ENCODE measurements at places on chromosomes 2 and 18.

GRCh38 chr2:181143790-181144300, 163.4 kb downstream of the UBE2E3 start:
- no peak for DNase-seq

DNA sequence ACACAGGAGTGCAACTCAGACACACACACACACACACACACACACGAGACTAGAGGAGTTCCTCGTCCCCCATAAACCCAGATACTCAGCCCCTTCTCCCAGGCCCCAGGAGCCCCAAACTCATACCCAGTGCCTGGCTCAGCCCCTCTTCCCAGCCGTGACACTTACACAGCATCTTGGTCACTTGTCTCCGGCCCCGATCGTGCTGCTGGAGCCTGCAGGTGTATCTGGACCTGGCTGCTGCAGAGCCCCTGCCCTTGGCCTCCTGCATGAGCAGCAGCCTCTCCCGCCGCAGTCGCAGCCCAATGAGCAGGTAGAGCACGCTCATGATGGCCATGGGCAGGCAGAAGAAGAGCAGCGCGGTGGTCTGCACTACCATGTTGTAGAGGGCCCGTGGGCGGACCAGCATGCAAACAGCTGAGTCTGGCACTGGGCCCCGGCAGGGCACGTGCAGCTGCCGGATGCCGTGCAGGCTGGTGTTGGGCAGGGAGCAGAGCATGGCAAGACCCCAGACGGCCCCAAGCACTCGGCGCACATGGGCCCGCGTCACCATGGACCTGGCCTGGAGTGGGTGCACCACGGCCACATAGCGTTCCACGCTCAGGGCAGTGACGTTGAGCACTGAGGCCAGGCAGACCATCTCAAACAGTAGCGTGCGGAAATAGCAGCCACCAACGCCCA, 2.1 kb downstream of the NMUR1 start:
- DNase-seq, result no peak

DNA sequence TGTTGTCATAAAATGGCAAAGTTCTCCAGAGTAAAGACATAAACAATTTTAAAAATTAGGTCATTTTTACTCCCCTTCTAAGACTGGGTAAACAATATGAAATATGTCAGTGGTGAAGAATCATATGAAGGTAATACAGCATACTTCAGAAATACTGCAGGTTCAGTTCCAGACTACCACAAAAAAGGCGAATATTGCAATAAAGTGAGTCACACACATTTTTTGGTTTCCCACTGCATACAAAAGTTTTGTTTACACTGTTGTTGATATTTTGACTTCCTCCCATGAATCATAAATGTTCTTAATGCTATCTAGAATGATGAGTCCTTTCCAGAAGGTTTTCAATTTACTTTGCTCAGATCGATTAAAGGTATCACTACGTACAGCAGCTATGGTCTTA, 73.5 kb downstream of the SMC6 start:
- DNase-seq, result no peak

DNA sequence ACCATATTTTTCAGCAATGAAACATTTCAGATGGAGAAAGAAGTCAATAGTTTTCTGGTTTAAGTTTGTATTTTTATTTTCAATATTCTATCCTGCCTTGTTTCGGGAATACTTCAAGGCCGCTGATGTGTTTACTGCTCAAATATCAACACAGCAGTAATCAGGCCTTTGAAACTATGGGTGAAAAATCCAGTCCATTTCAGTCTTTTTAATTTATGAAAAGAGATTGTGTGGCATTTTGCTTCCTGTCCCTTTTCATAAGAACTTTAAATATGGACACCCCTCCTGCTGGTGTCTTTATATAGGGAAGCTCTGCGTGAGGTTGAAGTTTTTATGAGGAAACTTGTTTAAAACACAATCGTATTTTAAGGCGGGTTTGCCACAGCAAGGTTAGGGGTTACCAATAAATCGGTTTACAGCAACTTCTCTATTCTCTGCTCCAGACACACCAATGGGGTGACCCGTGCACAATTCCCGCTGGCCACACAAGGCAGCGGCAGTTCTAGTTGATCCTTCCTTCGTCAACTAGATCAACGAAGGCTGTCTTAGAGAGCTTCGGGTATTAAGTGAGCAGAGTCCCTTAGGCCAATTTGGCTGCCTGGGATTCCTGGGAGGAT, 1.2 kb upstream of the TANC1 start:
- no peak for DNase-seq

DNA sequence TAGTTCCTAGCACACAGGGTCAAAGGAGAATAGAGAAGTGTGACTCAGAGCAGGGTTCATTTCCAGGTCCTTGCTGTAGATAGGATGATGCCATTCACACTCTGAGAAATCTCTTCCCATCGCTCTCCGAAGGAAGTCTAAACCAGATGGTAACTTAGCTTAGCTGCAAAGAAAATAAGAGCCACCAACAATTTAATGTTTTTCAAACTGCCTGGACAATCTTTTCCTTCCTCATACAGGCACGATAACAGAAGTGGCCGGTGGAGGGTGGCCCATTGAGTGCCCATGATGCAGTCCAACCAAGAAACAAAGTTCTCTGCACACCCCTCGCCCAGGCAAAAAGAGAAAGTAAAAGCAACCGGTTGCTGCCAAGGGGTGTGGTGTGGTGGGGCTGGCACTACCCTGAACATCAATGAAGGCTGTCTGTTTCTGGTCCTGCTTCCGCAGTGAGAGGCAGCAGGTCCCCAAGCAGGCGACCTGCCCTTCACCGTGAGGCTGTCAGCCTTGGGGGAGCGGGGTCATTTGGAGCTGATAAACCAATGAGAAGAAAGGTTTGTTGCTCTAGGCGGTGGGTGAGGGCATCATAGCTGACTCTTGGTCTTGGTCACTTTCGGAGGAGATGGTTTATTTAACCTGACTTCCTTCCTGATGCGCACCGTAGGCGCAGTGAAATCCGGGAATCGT, 105.6 kb upstream of the CD302 start:
- peak; percentile 36 for DNase-seq

- no peak for DNase-seq
These were observed 74.5 kb downstream of the LRRC30 start for GRCh38 chr18:7305416-7305815.

- DNase-seq, result no peak
These were observed 39.6 kb downstream of the TTC39C start for GRCh38 chr18:24054130-24054529.

GRCh38 chr2:20421336-20421987, 25.4 kb upstream of the RHOB start:
- DNase-seq, result no peak

GRCh38 chr2:16900405-16901025, 234.9 kb upstream of the CYRIA start:
- no peak for DNase-seq

DNA sequence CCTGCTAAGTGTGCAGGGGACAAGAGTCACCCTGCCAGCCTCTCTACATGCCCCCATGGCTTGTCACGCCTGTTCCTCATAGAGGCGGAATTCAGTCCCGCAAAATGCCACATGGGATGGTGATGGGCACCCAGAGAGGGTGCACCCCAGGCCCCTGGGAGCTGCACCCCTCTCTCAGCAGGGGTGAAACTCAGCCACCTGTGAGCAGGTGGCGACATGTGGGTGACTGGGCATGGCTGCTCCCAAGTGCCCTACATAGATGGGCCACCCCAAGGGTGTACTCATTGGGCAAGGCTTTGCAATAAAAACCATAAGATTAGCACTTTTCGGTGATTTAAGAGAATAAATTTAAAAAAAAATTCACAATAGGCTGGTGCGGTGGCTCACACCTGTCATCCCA, 6.3 kb downstream of the HS6ST1 start:
- DNase-seq, result no peak

DNA sequence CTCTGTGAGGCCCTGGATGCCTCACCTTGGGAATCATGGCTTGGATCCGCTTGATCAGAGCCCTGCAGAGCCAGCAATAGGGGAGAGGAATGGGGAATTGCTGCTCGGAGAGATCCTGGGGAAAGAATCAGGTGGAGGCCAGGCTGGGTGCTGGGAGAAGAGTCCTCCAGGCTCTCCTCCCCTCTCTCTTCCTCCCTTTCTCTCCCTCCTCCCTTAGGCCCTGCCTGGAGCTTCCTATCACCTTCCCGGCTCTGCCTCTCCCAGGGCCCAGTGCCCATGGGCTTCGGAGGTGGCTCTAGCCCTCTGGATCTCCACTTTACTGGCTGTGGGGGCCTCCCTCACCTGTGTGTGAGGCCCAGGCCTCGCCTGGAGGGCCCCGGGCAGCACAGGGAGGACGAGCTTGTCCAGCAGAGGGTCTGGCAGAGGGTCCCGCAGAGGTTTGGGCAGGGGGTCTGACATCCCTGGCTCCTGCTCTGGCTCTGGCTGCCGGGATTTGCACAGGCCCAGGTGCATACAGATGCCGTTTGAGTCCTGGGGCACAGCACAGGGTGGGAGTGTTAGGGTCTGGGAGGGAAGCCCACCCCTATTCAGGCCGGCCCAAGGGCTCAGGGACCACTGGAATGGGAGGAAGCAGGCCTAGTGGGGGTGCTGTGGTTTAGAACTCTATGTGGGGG, 2.6 kb downstream of the SFTPB start:
- DNase-seq, result no peak

- no peak for DNase-seq
These were observed 19.4 kb downstream of the INHBB start for GRCh38 chr2:120365236-120365793.

DNA sequence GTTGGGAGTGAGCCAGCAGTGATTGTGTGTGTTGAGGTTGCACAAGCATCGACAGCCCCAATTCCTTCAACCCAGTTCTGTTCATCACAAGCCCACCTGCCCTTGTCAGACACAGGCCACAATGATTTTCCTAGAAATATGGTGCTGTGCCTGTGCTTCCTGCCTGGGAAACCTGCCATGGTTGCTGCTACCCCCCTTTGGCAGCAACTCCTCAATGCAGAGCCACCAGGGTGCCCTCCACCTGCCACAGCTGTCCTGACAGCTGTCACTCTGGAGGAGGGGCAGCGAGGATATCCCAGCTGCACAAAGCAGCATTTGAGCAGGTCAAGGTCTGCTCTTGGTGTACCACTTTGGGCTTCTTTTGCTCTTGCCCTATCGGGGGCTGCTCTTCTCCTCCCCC, 27.1 kb downstream of the SMIM21 start:
- no peak for DNase-seq

GRCh38 chr2:42809819-42810120, 17.4 kb upstream of the HAAO start:
- DNase-seq, result no peak

DNA sequence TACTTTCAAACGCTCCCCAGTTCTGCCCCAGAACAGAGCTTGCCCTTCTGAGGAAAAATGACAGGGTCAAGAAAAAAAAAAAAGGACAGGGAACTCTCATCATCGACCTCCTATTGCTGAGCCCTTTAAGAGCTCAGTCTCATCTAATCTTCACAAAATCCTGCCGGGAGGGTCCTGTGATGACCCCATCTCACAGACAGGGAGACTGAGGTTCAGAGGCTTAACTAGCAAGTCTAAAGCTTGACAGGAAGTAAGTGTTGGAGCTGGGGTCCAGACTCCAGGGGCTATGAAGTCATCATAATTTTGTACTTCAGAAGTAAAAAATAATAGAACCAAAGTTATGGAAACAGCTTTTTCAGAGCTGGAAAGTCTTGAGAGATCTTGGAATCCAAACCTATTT, 171.1 kb upstream of the MYCN start:
- no peak for DNase-seq

GRCh38 chr18:51621113-51621863, 423.8 kb upstream of the MEX3C start:
- DNase-seq, result peak; percentile 52

DNA sequence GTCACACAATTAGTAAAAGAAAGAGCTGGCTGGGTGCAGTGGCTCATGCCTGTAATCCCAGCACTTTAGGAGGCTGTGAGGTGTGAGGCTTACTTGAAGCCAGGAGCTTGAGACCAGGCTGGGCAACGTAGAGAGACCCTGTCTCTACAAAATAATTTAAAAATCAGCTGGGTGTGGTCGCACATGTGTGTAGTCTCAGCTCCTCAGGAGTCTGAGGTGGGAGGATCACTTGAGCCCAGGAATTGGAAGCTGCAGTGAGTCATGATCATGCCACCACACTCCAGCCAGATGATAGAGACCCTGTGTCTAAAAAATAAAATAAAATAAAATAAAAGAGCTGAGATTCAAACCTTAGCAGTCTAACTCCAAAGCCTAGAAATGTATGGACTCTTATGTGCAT, 39.0 kb upstream of the NEDD4L start:
- DNase-seq, result no peak

GRCh38 chr2:180707884-180708205, 272.6 kb upstream of the UBE2E3 start:
- DNase-seq, result no peak

DNA sequence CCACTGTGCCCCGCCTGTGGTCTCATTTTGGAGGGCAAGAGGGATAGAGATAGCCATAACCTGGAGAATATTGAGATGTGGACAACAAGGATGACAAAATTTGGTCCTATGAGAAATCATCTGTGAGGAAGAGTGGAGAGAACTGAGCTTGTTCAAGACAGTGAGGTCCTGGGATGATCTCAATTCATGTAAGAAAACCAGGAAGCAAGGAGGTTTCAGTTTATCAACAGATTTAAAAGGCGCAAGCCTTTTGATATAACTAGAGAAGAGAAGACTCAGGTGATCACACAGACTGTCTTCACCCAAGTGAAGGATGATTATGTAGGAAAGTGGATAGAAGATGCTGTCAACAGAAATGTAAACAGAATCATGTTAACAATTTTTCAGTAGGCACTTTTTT, 39.1 kb downstream of the PCBP1 start:
- no peak for DNase-seq

GRCh38 chr2:9261231-9261883, 54.7 kb downstream of the ASAP2 start:
- no peak for DNase-seq

DNA sequence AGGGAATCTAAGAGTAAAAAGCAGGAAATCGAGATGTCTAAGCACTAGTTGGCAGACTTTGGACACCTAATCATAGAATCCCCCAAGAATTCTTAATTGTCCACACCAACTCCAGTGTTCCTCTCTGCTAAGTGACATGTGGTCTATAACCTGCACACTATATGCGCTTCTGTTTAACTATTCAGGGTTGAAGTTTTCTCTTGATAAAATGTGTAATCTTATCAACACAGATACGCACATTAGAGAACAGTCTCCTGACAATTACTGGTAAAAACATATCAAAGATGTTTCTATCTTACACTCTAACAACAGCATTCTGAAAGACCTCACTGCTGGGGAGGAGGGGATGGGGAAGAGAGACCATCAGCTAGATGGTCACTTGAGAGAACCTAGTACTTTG, 3.9 kb downstream of the ABCB11 start:
- DNase-seq, result no peak

DNA sequence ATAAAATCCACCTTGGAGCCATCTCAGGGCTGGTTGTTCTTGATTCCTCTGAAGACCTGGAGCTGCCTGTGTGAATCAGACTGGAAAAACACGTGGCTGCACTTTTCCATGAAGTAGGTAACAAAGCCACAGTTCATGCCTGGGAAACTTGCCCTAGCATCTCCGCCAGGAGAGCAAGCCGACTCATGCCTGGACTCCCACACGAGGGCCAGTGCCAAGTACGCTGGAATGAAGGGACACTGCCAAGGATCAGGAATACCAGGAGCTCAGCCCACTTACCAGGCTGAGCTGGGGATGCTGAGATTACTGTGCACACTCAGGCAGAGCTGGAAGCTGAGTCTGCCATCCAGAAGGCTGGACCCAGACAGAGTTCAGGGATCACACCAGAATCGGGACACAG, 10.9 kb upstream of the FHL2 start:
- no peak for DNase-seq

GRCh38 chr2:32189011-32189410, 23.3 kb downstream of the SLC30A6 start:
- DNase-seq, result no peak

- DNase-seq, result peak; percentile 30
These were observed 65.1 kb downstream of the CUL3 start for GRCh38 chr2:224520064-224520463.

- DNase-seq, result peak; percentile 10
These were observed 34.3 kb upstream of the ATP6V1B1 start for GRCh38 chr2:70901227-70902066.
